Stimulated activated CD4-positive, alpha-beta T cell treated with anti-CD3 and anti-CD28 coated beads, Interleukin-4, amount 100 ng/mL, for 4 hours (primary cell): ENCODE measurements at places on chromosomes 11 and 22.

DNA sequence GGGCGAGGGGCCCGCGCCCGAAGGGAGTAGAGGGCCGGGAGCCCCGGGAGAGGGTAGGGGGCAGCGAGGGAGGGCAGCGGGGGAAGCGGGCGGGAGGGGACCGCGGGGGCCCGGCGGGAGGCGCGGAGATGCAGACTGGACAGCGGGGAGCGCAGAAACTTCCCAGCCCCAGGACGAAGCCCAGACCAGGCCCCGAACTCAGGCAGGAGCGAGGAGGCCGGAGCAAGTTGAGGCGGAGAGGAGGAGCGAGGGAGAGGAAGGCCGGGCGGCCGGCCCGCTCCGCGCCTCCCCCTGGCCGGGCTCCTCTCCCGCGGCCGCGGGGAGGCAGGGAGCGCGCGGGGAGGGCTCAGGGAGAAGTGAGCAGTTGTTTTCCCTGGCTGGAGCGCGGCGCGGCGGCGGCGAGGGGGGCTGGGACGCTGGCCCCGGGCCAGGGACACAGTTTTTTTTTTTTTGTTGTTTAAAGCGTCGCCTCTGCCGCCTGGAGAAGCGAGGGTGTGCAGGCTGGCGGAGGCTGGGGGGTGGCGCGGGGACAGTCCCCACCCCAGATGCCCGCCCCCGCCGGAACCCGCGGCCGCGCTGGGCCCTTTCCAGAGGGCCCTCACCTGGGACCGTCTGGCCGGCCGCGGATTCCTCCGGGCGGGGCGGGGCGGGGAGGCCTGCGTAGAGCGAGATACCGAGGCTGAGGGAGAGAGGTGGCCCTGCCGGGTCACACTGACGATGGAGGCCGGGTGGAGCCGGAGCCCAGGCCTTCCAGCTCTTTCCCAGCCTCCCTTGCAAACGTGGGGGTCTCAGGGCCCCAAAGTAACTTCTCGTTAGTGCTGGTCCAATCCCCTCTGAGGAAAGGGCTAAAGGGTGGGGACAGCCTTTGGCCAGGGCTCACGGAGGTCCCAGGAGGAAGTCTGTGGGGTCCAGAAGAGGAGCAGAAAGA, at the start of gene LTBP3:
TSS of gene LTBP3 (minus strand) at position 358 of the 928 bp plus-strand sequence. CDS start 400 bp downstream, outside the sequence.
- peak; percentile 47 for DNase-seq

GRCh38 chr11:69292221-69292648, 1.7 kb upstream of the MYEOV start:
- DNase-seq = peak; percentile 58

DNA sequence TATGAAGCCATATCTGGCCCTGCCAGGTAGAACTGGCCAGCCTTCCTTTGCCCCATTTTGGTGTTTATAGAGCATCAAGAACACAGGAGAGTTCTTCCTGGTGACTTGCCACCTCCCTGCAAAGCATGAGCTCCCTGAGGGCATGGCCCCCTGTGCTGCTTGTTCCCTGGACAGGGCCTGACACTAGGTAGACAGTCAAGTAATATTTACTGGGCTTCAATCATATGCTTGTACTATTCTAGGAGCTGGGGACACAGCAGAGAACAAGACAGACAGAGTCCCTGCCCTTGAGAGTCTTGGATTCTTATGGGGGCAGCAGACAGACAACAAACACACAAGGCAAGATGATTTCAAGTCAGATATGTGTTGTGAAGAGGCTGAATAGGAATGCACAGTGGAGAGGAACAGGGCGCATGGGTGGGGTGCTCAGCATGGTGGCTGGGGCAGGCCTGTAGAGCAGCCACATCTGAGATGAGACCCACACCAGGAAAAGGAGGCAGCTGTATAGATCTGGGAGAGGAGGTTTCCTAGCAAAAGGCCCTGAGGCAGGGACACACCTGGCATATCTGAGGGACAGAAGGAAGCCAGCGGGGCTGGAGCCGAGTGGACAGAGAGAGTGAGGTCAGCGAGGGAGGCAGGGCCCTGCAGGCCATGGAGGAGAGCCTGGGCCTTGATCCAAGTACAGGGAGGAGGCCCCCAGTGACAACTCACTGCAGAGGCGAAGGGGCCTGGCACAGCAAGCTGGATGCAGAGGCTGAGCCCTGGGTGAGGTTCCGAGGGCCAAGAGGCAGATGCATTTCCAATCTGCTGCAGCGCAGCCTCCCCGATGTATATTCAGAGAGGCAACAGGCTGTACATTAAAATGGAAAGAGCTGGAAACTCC, 10.2 kb upstream of the CBX6 start:
- no peak for DNase-seq

- no peak for DNase-seq
Measured at GRCh38 chr22:47841156-47841555, 1078.7 kb downstream of the TBC1D22A start.

DNA sequence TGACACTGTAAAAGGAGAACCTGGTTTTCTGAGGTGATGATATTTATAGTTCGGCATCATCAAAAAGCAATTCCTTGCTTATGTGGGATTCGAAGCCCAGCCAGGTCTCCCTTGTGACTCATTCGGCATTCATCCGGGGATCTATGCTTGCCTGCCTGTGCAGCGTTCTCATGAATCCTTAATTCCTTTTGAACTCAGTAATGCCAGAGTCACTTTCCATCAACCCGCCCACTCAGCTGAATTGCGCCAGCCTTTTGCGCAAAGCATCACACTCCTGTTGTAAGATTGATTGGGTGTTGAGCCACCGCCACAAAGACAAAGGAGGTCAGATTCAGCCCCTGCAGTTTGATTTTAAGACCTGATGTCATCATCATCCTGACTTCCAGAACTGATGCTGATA, 128.6 kb downstream of the SLC17A6 start:
- DNase-seq = no peak

- no peak for DNase-seq
Measured at GRCh38 chr11:8228231-8228630, 35.4 kb downstream of the LMO1 start.
